ENCODE measurements at places on chromosomes 5 and 9.

- no peak for DNase-seq
Observed at GRCh38 chr5:39716532-39717028, 291.8 kb upstream of the DAB2 start.

- no peak for DNase-seq
Observed at GRCh38 chr5:40733434-40733833, 22.3 kb downstream of the TTC33 start.

DNA sequence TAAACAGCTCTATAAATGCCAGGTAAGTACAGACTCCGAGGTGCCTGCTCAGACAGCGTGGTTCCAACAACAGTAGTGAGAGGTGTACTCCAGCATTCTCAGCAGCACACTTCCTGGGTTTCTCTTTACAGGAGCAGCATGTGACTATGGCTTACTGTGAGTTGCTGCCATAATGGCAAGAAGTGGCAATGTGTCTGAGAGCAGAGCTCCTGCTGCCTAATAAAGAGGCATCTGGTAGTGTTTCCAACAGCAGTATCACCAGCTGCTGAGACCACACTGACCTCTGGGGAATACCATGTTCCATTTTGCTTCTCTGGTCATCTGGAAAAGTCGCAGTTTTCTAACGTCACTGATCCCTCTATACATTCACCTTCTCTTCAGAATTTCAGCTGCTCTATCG, 398.2 kb downstream of the SLCO4C1 start:
- DNase-seq = no peak

GRCh38 chr5:25423271-25423670, 778.5 kb upstream of the CDH10 start:
- DNase-seq = no peak

DNA sequence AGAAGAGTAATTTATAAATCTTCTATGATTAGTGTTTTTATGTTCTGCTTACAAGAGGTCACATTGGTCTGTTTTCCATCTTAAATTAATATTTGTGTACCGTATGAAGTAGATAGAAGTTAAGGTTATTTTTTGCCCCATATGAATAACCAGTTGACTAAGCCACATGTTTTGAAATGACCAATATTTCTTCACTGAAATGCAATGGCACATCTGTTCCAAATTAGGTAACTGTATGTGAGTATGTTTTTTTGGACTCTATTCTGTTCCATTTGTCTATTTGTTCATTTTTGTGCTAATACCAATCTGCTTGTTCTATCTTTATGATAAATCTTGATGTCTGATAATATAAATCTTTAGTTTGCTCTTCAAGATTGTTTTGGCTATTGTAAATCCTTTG, 17.7 kb downstream of the JAK2 start:
- DNase-seq = no peak

- DNase-seq = no peak
Observed at GRCh38 chr5:139904566-139904815, 108.9 kb downstream of the PSD2 start.

DNA sequence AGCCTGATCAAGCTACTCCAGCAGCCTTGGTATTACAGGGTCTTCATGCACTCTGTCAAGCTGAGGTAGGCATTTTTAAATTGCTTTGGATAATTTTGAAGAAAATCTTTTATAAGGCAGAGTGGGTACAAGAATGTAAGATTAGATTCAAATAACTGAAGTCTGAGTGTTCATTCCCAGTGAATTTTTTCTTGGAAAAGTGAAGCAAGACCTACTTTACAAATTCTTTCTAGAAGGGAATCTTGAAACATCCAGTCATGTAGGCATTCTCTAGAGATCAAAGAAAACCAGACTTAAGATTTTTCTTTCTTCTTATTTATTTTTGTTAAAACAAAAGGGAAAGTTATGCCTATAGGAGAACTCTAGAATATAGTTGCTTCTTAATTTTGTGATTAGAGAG, 139.0 kb downstream of the FOCAD start:
- no peak for DNase-seq

- DNase-seq = no peak
Observed at GRCh38 chr5:170293273-170293672, 4.3 kb downstream of the LCP2 start.

- DNase-seq = no peak
Observed at GRCh38 chr9:106956971-106957370, 94.0 kb downstream of the ZNF462 start.

GRCh38 chr5:170444181-170444580, 55.0 kb upstream of the KCNMB1 start:
- no peak for DNase-seq

DNA sequence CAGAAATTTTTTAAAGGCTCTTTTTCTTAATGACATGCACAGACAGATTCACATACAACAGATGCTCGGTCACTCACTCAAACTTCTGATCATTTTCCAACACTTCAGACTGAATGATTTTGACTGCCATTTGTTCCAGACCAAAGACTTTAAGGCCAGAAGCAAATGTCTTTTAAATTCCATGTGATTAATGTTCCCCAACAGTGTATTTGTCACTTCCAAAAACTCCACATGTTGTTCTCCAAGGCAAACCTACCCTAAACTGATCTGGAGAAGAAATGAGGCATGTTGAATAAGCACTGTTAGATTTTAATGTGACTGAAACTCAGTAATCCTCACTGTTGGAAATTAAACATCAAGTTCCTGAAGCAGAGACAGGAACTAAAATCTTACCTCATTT, 366.7 kb downstream of the GABRG2 start:
- DNase-seq = no peak

DNA sequence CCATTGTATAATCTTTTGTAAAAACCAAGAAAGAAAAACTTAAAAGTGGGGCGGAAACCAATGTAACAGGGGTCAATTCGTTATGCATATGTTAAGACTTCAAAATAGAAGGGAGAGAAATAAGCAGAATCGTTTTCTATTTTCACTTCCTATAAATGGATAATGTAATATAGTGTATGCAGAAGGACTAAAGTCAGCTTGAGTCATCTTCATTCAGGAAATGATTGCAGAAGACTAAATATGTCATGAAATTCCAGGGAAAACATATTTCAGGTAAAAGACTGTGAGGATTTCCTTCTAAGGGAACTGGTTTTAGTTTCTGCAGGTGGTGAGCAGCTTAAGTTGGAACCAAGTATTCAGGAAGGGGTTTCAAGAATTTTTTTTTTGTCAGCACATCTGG, 753.3 kb downstream of the IRX1 start:
- no peak for DNase-seq

GRCh38 chr9:137836151-137836830, 41.3 kb upstream of the CACNA1B start:
- DNase-seq = no peak

DNA sequence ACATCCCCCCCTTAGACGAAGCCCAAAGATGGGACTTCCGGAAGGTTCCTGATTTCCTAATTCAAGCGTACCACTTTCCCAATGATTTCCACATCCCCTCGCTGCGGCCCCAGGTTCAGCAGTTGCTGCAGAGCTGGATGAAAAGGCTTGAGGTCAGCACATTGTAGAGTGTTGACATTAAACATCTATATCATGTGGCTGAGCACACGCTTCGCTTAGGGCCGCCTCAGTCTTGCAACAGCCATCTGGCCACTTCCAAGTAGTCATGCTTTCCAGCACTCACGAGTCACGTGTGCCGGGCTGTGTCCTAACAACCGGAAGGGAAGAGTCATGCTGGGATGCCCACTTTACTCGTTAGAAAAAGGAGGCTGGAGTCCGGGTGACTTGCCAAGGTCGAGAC, 340.6 kb upstream of the IRX4 start:
- DNase-seq = no peak

DNA sequence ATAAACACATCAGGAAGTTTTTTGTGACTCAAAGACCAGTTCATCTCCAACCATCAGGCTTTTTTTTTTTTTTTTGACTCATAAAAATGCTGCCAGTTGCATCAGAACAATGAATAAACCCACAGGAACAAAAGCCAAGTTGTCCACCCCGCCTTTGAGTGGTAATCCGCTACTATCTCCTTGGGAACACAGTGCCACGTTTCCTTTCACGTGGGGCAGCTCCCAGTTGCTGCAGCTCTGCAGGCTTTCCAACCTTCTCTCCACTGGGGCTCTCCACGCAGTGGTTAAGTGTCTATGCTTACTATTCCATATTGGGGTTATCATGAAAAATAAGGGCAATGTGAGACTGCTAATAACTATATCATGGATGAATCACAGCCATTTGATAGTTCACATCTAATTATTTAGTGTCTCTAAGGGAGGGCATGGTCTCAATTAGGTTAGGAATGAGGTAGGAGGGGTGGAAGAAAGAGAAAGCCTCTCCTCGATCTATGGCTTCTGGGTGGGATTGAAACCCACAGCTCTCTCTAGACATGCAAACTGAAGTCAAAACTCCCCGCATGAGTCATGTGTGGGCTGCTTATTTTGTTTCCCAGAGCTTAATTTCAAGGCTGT, 55.8 kb upstream of the ACTBL2 start:
- DNase-seq = no peak

DNA sequence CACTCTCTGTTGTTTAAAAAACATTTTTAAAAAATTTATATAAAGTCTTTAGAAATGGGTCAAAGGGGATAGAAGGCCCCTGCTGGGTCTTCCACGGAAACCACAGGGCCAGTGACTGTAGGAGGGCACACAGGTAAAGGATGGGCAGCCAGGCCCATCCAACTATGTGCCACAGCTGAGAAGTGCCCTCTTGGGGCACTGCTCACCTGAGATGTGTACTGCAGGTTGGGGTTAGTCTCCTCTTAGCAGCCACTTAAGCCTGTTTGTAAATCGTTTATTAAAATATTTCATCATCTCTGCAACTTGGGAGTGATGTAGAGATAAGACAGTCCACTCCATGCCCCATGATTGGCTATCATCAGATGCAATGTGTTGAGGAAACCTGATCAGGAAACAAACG, 222.4 kb downstream of the DIRAS2 start:
- no peak for DNase-seq

DNA sequence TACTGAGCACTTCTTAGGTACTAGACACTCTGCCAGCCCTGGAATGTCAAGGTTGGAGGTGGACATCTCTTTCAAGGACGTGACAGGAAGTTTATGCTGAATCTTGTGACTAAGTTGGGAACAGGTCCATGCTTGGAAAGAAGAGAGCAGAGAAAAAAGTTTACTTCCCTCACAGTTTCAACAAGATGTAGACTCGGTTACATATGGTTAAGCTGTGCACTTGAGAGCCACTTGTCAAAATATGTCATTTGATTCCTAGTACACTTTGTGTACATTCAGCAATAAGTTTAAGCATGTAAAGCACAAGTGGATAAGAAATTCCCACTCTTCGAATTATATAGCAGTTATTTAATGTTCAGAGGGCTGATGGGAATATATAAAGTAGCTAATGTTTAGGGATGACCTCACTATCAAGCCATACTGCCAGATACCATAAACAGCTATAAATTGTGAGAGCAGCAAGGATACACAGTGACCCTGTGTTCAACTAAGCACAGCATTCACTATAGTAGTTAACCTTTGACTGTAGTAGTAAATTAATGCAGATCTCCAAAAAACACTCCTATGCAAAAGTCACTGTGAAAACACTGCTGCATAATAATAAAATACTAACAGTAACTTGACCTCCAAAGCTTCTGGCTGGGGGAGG, 1944.6 kb upstream of the WWC1 start:
- DNase-seq = no peak

- no peak for DNase-seq
Observed at GRCh38 chr9:134889386-134890154, 9.0 kb downstream of the FCN2 start.

DNA sequence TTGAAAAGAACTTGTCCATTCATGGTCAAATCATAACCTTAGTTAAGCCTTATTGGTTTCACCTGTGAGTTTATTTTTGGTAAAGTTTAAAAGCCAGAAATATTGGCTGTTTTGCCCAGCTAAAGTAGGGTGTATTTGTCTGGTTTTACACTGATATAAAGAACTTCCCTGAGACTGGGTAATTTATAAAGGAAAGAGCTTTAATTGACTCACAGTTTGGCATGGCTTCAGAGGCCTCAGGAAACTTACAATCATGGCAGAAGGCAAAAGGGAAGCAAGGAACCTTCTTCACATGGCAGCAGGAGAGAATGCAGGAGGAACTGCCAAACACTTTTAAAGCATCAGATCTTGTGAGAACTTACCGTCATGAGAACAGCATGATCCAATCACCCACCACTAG, 55.3 kb downstream of the JAKMIP2 start:
- no peak for DNase-seq

DNA sequence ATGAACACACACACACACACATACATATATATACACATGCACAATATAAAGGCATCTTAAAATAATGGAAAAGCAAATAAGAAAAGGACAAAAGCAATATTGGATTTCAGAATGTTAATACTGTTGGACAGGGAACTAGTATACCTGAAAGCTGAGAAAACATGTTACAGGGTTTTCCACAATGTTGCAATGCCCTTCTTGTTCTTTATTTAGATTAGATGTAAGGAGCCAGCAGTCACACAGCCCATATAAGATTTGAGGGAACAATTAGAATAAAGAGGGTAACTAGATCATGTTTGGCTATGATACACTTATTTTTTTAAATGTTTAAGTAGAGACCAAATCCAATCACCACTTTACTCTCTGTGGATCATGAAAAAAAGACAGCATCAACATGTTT, 61.7 kb downstream of the SH3TC2 start:
- DNase-seq = no peak

GRCh38 chr5:1776831-1777230, 22.8 kb downstream of the MRPL36 start:
- no peak for DNase-seq

DNA sequence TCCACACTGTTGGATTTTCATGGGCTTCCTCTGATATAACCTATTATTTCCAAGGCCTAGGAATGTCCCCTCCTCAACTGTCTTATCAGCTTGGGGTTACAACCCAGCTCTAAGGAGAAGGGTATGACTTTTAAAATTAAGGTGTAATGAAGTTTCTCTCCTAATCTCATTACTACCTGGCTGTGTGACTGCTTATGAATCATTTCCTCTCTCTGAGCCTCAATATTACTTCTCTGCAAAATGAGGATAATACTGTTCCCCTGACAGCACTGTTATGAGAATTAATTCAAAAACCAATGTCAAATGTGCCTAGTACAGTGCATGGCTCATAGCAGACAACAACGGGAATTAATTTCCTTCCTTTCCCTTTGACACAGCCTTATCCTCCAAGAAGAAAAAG, 118.9 kb downstream of the NR6A1 start:
- no peak for DNase-seq

DNA sequence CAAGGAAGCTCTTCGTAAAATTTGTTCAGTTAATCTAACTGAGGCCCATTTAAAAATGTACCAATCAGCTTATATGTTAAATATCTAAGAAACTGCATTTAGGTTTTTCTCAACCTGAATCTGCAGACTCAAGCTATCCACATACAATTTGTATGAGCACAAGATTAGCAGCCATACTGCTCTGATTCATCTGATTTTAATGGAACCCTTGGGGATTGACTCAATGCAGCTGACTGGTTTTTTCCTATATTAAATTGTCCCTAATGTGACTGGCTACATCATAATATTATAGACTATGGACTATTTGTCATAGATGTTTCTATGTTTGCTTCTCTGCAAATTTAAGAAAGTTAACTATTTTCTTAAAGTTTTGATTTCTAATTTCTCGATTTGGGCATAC, 451.0 kb upstream of the TUSC1 start:
- no peak for DNase-seq

- no peak for DNase-seq
Observed at GRCh38 chr9:12290166-12290869, 402.9 kb upstream of the TYRP1 start.
